Stimulated activated CD4-positive, alpha-beta T cell treated with anti-CD3 and anti-CD28 coated beads, Interleukin-12 subunit alpha, Interleukin-12 subunit beta, amount 100 ng/mL, for 24 hours (primary cell): ENCODE measurements at places on chromosomes 4 and X.

GRCh38 chrX:56554870-56555269 is 8.6 kb upstream of the UBQLN2 start:
- no peak for DNase-seq

DNA sequence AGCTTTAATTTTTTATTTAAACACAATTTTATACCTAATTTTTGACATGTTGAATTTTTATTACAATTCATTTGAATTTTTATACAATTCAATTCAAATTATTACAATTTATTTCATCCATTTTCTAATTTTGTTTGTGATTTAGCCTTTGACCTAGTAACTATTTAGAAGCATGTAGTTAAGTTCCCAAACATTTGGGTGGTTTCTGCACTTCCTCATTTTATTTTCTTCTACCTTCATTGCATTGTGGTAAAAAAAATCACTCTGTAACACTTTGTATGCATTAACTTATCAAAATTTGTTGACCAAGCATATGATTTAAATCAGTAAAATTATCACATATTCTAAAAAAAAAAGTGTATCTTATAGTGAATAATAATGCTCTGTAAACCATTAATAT is 928.9 kb downstream of the ARAP2 start:
- DNase-seq: no peak

DNA sequence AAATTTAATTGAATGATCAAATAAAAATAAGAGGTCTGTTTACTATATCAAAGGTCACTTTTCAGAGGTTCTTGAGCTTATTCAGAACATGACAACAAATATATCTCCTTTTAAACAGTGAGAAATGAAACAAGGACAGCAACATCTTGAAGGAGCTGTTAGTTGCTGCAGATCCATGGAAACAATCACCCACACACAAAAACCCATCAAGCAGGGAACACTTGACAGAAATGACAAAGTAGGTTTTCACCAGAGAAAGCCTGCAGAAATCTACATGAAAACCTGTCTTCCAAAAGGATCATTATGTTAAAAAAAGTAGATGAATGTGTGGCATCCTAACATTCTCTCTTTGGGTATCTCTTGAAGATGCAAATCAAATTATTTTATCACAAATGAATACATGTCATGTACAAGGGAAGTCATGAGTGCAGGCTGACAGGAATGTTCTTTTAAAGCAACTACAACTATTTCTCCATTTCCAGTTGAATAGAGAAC is 203.0 kb downstream of the GRIA2 start:
- no peak for DNase-seq

- no peak for DNase-seq
Observed at GRCh38 chr4:156888762-156889161, 82.8 kb downstream of the PDGFC start.

- no peak for DNase-seq
Observed at GRCh38 chrX:125826774-125827451, 339.2 kb downstream of the DCAF12L2 start.

DNA sequence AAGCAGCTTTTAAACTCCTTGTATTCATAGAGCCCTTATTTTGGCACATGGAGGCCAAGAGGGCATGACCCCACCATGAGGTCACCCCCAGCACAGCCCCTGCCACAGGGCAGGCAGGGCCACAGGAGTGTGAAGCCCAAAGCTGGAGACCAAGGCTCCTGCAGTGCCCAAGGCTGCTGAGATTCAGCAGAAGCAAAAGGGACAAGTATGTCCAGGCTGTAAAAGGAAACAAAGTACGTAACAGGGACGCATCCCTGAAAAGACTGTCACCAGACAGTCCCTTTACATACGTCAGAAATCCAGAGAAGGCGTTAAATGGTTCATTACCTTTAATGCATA is 18.9 kb downstream of the GAK start:
- DNase-seq: no peak

- DNase-seq: no peak
Observed at GRCh38 chrX:28884823-28885222, 297.6 kb downstream of the IL1RAPL1 start.

DNA sequence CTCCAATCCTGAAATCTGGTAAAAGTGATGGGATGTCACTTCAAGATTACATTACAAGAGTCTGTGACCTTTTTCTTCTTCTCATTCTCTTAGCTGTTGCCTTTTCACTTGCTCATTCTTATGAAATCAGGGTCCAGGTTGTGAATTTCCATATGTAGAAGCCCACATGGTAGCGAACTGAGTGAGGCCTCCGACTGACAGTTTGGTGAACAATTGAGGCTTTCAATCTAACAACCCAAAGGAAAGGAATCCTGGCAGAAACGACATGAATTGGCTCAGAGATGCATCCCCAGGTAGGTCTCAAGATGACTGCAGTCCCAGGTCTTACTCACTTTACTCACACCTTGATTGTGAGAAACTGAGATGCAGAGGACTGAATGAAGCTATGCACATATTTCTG is 203.4 kb upstream of the FAT4 start:
- DNase-seq: no peak
